Left lung (tissue), 14 donors: ENCODE measurements at places on chromosomes 1 and 21. TPM values are rescaled to one million over a fixed set of nuclear protein-coding genes. Genes with fewer than 3 reads are reported as not detected.
A peak's percentile ranks its signal among the peaks of the same experiment; 100 is the strongest.

GRCh38 chr1:161719325-161719611 is 2.1 kb upstream of the FCRLB start:
- H3K27me3 ChIP-seq: peaks cover 72% of the 10 kb centered on the region
- H3K4me1 ChIP-seq: peaks cover 4% of the 10 kb centered on the region
- H3K36me3 ChIP-seq: no peaks in the 10 kb centered on the region
- no peak for DNase-seq
- no peak overlapping the region for H3K4me3 ChIP-seq

The THBS3 gene
- total RNA-seq: 30.6 TPM

DNA sequence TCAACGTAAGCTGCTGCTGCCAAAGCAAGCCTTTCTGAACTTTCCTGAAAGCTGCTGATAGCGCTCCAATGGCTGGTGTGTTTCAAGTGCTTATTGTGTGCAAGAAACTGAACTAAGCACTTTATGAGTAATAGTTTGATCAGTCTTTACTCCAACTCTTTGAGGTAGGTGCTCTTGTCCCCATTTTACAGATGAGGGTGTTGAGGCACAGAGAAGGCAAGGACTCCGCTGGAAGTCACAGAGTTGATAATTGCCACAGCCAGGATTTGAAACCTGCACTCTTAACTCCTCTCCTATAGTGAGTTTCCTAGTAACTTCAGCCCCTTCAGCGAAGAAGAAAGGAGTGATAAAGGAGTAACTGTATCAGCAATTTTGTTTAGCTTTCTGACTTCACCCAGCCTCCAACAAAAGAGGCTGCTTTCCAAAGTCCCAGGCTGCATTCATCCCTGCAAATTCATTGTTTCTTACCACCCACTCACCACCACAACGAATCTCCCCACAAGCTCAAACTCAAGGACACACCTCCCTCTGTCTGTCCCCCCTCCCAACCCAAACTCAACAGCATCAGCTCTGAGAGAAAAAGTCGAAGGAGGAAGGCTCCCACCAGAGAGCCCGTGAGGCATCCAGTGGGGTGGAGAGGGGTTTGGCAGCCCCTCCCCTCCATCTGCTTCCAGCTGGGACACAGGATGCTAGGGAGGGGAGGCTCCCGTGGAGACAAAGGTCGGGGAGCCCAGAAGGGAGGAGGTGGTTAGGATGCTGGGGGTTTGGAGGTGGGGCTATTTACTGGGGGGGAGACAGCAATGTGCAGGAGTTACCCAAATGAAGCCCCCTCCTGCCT is 139.6 kb downstream of the NAV1 start:
- H3K4me3 ChIP-seq: no peak overlapping the region
- H3K27me3 ChIP-seq: no peaks in the 10 kb centered on the region
- no peak overlapping the region for H3K27ac ChIP-seq
- DNase-seq: no peak
- no peaks in the 10 kb centered on the region for H3K36me3 ChIP-seq
- H3K4me1 ChIP-seq: peaks cover 13% of the 10 kb centered on the region

DNA sequence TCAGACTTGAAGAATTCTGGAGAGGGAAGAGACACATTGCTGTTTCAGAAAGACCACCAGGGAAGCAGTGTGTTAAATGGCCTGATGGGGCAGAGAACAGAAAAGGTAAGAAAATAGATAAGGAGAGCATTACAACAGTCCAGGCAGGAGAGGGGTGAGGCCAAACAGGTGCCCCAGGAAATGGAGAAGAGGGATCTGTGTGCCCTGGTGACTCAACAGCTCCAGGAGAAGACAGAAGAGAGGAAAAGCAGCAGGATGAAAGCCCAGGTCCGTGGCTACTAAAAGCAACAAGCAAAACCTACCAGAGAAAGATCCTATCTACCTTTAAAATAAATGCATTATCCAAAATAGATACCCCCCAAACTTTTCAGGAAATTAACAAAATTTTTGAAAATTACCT is 9.2 kb downstream of the TP53BP2 start:
- no peak for DNase-seq
- H3K27ac ChIP-seq: no peak overlapping the region
- no peaks in the 10 kb centered on the region for H3K36me3 ChIP-seq

DNA sequence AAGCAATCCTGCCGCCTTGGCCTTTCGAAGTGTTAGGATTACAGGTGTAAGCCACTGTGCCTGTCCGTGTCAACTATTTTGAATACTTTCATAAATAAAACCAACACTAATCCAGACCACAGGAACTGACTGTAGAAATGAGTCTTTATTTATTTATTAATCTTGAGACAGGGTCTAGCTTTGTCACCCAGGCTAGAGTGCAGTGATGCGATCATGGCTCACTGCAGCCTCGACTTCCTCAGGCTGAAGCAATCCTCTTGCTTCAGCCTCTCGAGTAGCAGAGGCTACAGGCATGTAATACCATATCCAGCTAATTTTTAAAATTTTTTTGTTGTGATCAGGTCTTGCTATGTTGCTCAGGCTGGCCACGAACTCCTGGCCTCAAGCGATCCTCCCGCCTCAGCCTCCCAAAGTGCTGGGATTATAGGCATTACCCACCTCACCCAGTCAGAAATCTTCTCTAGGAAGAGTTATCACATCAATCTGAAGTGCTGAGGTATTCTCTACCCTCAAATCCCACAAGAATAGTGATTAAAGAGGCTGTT is 21.7 kb upstream of the CPLANE2 start:
- no peak overlapping the region for H3K27ac ChIP-seq
- H3K4me1 ChIP-seq: no peaks in the 10 kb centered on the region
- H3K4me3 ChIP-seq: no peak overlapping the region
- no peaks in the 10 kb centered on the region for H3K36me3 ChIP-seq
- DNase-seq: no peak

The ST6GALNAC5 gene
- total RNA-seq: 10.9 TPM

- H3K36me3 ChIP-seq: no peaks in the 10 kb centered on the region
- no peak overlapping the region for H3K27ac ChIP-seq
- no peaks in the 10 kb centered on the region for H3K27me3 ChIP-seq
Observed at GRCh38 chr1:33001282-33001681, 35.4 kb downstream of the AK2 start.

DNA sequence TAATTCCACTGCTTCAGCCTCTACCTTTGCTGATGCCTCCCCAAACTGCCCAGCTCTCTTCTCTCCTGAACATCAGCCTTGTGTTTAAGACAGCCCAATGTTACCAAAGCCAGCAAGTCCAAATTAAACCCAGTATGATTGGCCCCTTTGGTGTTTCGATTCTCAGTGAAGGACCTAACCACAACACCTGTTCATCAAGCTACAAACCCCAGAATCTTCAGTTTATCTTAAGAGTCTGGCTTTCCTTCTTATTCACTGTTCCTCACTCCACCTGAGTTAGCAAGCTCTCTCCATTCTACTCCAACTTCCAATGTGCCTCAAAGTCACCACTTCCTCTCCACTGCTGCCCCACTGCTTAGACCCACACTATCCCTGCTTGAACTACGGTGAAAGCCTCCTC is 25.5 kb upstream of the ITPKB start:
- no peaks in the 10 kb centered on the region for H3K27me3 ChIP-seq
- no peaks in the 10 kb centered on the region for H3K4me1 ChIP-seq
- H3K4me3 ChIP-seq: no peak overlapping the region
- no peak for DNase-seq
- H3K27ac ChIP-seq: no peak overlapping the region

DNA sequence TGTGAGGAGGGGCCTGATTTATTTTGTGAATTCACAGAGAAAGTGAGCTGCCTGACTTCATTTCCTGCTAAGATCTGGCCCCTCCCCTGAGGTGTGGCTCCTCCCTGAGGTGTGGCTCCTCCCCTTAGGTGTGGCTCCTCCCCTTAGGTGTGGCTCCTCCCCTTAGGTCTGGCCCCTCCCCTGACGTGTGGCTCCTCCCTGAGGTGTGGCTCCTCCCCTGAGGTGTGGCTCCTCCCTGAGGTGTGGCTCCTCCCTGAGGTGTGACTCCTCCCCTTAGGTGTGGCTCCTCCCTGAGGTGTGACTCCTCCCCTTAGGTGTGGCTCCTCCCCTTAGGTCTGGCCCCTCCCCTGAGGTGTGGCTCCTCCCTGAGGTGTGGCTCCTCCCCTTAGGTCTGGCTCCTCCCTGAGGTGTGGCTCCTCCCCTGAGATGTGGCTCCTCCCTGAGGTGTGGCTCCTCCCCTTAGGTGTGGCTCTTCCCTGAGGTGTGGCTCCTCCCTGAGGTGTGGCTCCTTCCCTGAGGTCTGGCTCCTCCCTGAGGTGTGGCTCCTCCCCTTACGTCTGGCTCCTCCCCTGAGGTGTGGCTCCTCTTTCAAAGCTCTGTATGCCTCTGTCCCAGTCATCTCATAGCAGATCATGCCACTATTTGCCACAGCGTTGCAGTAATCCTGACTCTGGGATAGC is 26.9 kb upstream of the LRRC3 start:
- H3K4me3 ChIP-seq: no peak overlapping the region
- H3K27ac ChIP-seq: no peak overlapping the region
- peaks cover 52% of the 10 kb centered on the region for H3K36me3 ChIP-seq
- no peaks in the 10 kb centered on the region for H3K4me1 ChIP-seq
- H3K27me3 ChIP-seq: peaks cover 25% of the 10 kb centered on the region
- peak; percentile 65 for DNase-seq

The GJC2 gene
- total RNA-seq: 2.3 TPM

DNA sequence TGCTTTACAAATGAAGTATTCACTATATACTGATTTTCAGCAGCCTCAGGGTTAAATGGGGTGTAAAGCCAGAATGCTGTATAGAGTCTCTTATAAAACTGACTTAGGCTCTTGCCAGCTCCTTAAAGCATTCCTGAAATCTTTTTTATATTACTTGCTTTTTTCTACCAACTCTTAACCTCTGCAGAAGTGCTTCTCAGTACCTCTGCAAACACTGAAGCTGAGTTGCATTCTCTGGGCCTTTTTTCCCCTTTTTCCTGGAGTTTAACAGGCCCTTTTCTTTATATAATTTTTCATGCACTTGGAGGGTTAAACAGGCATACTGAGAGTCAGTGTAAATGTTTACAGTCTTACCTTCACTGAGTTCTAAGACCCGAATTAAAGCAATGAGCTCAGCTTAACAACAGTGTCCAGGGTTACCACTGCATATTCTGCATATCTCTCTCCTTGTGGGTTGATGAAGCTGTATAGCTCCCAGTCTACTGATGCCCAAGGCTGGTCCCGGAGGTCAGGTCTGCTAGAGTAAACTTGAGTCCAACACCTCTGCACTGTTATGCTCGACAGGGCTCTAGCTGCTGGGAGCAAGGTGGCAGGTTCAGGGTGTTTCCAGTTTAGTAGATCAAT is 40.9 kb upstream of the CFAP126 start:
- H3K27me3 ChIP-seq: no peaks in the 10 kb centered on the region
- H3K27ac ChIP-seq: peak overlapping the region; percentile 42
- peaks cover 4% of the 10 kb centered on the region for H3K4me1 ChIP-seq
- H3K36me3 ChIP-seq: no peaks in the 10 kb centered on the region
- DNase-seq: peak; percentile 64

GRCh38 chr1:77584884-77585283 is 97.6 kb downstream of the ZZZ3 start:
- no peak for DNase-seq
- no peak overlapping the region for H3K27ac ChIP-seq
- no peaks in the 10 kb centered on the region for H3K27me3 ChIP-seq
- H3K36me3 ChIP-seq: peaks cover 40% of the 10 kb centered on the region
- no peak overlapping the region for H3K4me3 ChIP-seq

The GBP6 gene
- total RNA-seq: 0.73 TPM

- peaks cover 27% of the 10 kb centered on the region for H3K4me1 ChIP-seq
- no peaks in the 10 kb centered on the region for H3K36me3 ChIP-seq
- DNase-seq: no peak
- H3K27me3 ChIP-seq: peaks cover 38% of the 10 kb centered on the region
- no peak overlapping the region for H3K27ac ChIP-seq
- peak overlapping the region; percentile 50 for H3K4me3 ChIP-seq
Observed at GRCh38 chr1:3610527-3611169, 660 bp downstream of the MEGF6 start.

The OR14K1 gene
- total RNA-seq: not detected

DNA sequence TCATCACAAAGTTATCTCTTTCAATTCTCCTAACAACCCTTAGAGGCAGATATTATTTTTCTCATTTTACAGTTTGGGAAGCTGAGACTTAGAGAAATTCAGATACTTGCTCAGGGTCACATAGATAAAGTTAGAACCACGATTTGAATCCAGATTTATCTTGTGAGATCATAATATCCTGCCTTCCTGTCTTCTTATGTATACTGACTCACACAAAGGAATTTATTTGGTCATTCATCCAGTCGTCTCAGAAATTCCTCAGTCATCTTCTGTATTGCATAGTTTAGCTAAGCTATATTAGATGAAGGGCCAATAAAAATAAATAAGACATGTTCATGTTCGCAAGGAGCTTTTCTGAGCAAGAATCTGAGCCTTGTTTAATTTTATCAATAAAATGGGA is 35.8 kb upstream of the RUNX1 start:
- H3K4me3 ChIP-seq: no peak overlapping the region
- H3K27me3 ChIP-seq: no peaks in the 10 kb centered on the region
- H3K4me1 ChIP-seq: no peaks in the 10 kb centered on the region
- no peaks in the 10 kb centered on the region for H3K36me3 ChIP-seq

DNA sequence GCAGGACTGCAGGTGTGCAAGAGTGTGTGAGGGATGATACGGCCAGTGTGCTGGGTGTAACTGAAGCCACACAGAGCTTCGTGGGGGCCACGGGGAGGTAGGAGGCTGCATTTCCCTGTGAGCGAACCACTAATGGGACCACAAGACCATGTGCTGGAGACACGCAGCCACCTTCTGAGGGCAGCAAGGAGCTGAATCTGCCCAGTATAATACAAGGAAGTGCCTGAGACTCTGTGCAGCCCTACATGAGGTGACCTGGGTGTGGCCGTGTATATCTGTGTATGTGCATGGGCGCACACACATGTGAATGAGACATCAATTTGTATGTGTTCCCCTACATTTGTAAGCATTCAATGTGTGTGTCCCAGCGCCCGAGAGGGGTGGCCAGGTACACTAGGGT is 50.8 kb downstream of the CHD5 start:
- no peaks in the 10 kb centered on the region for H3K4me1 ChIP-seq
- H3K4me3 ChIP-seq: no peak overlapping the region
- DNase-seq: no peak
- peaks cover 39% of the 10 kb centered on the region for H3K27me3 ChIP-seq
- no peaks in the 10 kb centered on the region for H3K36me3 ChIP-seq

GRCh38 chr1:26799479-26800142 is 11.9 kb downstream of the PIGV start:
- no peaks in the 10 kb centered on the region for H3K36me3 ChIP-seq
- H3K4me3 ChIP-seq: no peak overlapping the region
- peaks cover 22% of the 10 kb centered on the region for H3K4me1 ChIP-seq
- no peaks in the 10 kb centered on the region for H3K27me3 ChIP-seq

The FCER1G gene
- total RNA-seq: 102 TPM
